ENCODE measurements at places on chromosomes 13 and 19. TPM values are rescaled to one million over a fixed set of nuclear protein-coding genes. Genes with fewer than 3 reads are reported as not detected.

PRTN3 gene
- not detected for total RNA-seq

SPATA13 gene
- total RNA-seq = 4.0 TPM

MATK gene
- total RNA-seq = not detected

TPTE2 gene
- not detected for total RNA-seq

F7 gene
- not detected for total RNA-seq

CEACAM7 gene
- not detected for total RNA-seq

KCNRG gene
- total RNA-seq = 9.8 TPM

Measured in endothelial cell of coronary artery (primary cell).